ENCODE measurements at places on chromosomes 6 and 20.

DNA sequence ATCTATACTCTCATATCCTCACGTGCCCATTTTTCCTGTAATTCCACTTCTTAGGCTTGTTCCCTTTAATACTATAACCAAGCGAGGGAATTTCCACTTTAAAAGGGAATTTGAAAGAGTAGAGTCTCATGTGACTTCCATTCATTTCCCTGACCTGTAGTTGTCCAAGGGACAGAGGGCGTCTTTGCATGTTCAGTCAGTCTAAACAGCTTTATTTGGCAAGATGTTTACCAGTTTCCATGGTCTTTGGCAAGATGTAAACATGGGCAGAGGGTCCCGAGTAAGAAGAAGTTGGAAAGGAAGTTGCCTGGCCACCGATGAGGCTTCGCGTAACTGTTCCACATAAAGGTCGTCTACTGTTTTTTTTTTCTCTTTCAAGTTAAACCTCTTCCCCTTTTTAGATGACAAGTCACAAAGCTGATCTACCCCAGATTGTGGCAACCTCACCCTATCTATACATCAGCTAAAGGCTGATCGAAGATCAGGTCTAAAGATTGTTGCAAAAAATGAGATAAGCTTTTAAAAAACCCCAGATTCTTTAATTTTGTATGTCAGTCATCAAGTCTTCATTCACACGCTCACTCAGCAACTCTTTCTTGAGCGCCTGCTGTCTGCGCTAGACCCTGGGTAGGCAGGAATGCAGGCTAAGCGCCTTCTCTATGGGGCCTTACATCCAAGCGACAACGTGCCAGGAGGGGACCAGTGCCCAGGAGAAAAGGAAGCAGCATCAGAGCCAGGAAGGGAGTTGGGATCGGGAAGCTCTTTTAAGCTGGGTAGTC, 31.7 kb upstream of the CCR6 start:
- no peak for DNase-seq

DNA sequence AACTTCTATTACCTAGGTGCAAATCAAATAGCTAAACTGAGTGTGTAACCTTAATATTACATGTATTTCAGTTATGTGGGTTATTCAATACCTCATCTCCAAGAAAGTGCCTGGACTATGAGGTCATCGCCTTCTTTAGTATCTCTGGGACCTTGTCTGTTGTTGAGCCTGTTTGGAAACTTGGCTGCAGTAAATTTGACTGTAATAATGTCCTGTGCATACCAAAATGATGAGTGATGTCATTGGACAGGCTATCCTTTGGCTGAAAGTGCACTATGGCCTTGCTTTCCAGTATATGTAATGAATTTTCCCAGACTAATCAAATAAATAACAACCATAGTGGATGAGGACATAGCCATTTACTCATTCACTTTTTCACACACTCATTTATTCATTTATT, 455.1 kb downstream of the ADGRB3 start:
- DNase-seq = no peak

DNA sequence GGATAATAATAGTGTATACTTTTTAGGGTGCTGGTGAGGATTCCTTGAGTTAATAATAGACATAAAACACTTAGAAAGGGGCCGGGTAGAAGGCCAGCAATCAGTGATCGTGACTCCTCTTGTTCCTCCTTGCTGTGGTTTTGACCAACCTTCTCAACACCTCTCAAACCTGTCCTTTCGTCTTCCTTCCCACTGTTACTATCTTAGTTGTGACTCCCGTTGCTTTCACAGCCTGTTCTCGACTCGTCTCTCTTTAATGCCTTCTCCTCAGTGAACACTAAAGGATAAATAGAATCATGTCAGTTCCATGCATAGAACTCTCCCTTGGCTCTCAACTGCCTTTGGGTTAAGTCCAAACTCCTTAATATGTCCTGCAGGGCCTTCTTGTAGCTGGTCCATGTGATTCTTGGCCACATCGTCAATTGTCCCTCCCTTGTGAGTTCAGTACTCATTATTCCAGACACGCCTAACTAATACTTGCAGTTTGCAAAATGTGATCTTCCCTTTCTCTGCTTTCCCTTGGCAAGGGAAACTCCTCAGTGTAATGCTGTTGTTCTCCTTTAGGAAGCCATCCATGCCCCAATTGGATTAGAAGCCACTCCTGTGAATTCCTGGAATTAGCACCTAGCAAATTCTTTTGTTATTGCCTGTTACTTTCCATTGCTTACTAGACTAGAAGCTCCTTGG, 164.9 kb downstream of the UTRN start:
- DNase-seq = no peak

DNA sequence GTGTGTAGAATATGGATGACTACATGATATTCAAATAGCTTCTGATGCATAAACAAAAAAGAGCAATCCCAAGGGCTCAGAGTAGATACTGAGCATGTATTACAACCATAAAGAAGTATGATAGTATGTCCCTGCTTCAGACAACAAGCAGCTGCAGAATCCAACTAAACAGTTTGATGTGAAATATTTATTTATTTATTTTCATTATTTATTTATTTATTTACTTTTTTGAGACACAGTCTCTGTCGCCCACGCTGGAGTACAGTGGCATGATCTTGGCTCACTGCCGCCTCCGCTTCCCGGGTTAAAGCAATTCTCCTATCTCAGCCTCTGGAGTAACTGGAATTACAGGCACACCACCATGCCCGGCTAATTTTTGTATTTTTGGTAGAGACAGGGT, 384.3 kb downstream of the KHDRBS2 start:
- DNase-seq = no peak

DNA sequence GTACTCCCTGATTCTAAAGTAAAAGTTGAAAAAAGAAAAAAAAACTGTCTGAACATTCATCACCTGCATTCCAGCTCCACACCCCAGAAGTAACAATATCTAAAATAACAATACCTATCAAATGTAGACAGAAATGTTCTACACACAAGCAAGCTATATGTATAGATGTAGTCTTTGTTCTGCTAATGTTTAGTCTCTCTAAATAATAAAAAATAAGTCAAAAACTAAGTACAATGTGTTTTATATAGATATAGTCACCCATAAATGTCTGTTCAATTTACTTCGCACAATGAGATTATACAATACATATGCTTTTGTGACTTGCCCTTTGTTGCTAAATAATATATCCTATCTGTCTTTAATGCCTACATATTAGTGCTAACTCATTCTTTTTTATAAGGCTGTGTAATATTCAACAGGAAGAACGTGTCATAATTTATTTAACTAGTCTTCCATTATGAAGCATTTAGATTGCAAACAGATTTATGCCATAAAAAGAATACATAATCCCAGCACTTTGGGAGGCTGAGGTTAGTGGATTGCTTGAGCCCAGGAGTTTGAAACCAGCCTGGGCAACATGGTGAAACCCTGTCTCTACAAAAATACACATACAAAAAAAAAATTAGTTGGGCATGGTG, 216.2 kb upstream of the ZNF217 start:
- DNase-seq = no peak

GRCh38 chr6:168195712-168196111, 116.7 kb upstream of the FRMD1 start:
- DNase-seq = no peak

- no peak for DNase-seq
These were observed 35.8 kb downstream of the ZBTB46 start for GRCh38 chr20:63795178-63795830.

DNA sequence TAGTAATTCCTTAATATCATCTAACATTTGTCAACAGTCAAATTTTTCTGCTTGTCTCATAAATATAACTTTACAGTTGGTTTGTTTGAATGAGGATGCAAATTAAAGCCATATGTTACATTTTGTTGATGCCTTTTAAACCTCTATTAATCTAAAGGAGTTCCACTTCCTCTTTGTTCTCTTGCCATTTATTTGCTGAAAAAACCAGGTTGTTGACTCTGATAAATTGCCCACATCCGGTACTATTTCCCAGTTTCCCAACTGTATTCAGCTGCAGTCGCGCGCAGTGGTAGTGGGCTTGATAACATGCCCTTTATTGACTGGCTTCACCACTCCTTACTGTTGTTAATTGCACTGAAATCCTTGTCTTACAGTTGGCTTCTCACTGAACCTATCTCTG, 32.8 kb upstream of the SIRPB2 start:
- no peak for DNase-seq

DNA sequence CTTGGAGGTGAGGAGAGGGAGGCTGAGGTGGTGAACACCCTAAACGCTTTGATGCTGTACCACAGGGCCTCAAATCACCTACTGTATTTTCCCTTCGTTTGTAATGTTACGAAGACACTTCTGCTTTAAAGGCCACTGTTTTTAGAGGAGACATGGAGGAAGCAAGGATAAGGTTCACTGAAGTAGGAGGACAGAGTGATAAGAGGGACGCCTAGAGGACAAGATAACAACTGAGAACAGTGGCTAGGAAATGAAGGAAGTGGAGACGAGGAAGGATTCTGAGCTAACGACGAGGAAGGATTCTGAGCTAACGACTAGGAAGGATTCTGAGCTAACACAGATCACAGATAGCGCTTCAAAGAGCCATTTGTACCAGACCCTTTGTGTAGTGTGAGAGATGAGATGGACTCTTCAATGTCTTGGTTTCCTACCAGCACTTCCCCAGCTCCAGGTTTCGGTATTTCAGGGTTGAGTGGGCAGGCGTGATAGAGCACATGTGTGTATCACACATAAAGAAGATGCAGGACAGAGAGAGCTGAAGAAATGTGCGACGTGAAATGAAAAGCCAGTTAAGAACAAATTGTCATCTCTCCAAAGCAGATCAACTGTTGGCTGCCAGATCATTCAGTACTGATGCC, 7.5 kb downstream of the SF3B5 start:
- no peak for DNase-seq

DNA sequence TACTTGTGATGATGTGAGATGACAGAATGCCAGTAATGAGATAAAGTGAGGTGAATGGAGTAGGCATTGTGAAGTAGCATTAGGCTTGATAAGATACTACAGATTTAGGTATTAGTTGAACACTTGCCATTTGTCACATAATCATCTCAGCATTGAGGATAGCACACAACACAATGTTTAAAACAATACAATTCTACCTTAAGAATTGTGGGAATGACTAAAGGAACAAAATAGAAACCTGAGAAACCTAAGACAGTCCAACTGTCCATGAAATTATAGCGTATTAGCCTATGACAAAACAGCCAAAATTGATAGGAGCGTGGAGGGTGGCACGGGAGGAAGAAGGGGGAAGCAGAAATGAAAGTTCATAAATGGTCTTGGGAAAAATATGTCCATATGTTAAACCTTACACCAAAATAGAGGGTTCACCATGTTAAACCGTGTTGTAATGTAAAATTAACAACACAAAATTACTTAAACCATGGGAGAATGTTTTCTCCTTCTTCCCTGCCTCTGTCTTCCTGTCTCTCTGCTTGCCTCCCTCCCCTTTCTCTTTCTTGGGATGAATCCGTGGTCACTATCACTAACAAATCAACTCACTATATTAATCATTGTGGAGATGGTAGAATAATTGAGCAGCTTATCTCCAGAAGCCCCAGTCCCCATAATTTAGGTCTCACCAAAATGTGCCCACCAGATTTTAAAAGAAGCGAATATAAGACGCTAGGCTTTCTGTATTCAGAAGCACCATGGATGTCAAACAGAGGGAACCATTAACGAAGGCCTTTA, 33.0 kb upstream of the HFE start:
- DNase-seq = no peak

GRCh38 chr20:24438331-24438730, 31.1 kb upstream of the SYNDIG1 start:
- no peak for DNase-seq

DNA sequence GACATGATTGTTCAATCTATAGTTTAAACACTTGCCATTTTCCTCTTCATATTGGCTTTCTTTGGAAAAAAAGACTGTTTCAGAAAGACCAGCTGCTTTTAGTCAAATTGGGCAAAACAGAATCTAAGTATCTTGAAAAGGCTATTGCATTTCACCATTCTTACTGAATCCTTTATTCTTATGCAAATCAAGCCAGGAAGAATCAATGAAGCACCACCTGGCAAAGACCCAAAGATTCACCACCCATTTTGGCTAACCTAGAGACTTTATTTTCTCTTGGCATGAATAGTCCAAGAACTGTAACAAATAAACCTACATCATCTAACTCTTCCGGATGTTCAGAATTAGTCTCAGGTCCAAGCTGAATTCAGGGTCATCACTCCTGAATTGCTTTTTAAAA, 71.3 kb upstream of the EYA4 start:
- no peak for DNase-seq

GRCh38 chr6:79868098-79868722, 79.1 kb downstream of the ELOVL4 start:
- peak; percentile 92 for DNase-seq

GRCh38 chr6:156942266-156942665, 165.1 kb downstream of the ARID1B start:
- DNase-seq = peak; percentile 22

GRCh38 chr20:42706759-42707158, 482.9 kb downstream of the PTPRT start:
- DNase-seq = no peak

DNA sequence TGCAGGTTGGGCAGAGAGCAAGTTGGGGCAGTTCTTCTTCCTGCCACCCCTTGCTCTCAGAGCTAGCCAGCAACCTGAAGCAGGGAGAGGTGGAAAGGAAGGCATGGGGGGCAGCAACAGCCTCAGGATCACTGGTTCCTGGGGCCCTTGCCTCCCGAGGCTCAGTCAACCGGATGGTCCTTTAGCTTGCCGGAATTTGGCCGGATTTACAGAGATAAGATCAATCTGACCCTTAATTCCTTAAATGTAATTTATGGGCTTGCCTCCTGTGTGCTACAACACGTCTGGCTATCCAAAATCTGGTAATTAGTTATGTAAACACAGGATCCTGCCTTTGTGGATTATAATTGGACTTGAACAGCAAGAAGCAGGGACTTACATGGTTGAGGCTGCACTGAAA, 19.5 kb upstream of the TCP11 start:
- DNase-seq = no peak

- no peak for DNase-seq
These were observed 979 bp upstream of the SOD2 start for GRCh38 chr6:159693894-159694545.

- no peak for DNase-seq
These were observed 235.6 kb upstream of the MOCS1 start for GRCh38 chr6:40169878-40170277.

DNA sequence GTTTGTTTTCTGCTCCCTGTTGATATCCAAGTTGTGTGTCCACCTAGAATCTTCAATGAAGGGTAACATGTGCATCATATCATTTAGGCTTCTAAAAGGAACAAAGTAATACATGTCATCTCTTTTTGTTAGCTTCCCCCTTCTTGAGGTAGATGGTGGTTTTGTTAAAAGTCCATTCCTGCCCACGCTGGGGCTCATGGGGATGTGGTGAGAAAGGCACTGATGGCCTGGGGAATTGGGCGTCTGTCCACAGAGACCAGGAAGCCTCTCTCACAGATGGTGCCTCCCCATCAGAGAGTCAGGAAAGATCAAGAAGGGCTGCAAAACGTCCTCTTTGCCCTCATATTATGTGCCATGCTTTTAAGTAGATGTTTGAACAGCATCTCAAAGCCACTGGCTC, 32.5 kb downstream of the GNAS start:
- DNase-seq = no peak

DNA sequence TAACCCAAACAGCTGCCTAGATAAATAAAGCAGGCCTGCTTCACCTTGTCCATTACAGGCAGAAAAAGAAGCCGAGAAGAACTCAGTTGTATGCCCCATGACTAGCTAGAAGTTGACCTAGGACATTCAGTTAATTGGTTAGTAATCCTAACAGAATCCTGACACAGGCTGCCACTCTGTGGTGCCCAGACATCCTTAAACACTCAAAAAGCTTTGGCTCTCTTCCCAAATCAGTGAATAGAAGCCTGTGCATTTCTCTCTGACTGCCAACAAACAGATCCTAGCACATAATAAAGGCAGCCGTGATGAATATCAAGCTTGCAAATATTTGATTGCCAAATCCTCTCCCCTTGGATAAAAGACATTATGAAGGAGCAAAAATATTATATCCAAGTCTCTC, 519.1 kb upstream of the EYS start:
- no peak for DNase-seq
